ENCODE measurements at places on chromosomes 16 and 17.

DNA sequence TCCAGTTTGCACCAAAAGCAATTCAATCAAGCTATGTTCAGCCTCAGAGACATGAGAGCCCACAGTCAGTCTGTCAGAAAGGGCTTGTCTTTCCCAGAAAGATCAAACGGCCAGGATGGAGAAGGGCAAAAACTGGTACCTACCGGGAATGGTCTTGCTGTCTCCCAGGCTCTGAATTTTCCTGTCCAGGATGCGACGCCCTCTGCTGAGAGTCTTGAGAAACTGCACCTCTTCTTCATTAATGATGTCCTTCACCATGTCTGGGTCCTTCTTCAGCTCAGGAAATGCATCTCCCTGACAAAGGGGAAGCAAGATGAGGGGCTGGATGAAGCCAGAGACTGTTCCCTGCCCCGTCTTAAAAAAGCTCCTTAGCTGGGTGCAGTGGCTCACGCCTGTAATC, 15.8 kb upstream of the EXOSC6 start:
- DNase-seq = no peak

DNA sequence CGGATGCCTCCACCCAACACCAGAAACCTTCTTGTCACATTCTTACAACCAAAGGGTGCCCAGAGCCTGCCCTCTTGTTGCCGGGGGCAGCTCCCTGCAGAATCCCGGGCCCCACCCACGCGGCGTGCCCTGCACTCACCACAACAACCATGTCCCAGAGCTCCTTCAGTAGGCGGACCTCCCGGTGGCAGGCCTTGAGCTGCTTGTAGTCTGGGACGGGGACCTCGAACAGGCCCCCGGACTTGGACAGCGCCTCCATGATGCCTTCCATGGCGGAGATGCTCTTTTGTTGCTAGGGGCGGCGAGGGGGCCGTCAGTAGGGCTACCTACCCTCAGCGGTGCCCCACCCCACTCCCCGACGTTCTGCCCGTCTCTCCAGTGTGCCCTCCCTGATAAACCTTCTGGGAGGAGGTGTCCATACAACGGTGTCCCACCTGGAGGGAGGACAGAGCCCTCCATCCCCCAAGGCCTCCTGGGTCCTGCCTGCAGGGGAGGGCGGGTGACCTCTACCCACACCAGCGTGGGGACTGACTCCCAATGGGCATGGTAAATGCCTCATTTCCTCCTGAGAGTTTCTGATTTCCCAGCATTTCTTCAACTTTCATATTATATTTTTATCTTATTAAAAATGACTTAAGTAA, 52.2 kb downstream of the DNAH17 start:
- DNase-seq = no peak

DNA sequence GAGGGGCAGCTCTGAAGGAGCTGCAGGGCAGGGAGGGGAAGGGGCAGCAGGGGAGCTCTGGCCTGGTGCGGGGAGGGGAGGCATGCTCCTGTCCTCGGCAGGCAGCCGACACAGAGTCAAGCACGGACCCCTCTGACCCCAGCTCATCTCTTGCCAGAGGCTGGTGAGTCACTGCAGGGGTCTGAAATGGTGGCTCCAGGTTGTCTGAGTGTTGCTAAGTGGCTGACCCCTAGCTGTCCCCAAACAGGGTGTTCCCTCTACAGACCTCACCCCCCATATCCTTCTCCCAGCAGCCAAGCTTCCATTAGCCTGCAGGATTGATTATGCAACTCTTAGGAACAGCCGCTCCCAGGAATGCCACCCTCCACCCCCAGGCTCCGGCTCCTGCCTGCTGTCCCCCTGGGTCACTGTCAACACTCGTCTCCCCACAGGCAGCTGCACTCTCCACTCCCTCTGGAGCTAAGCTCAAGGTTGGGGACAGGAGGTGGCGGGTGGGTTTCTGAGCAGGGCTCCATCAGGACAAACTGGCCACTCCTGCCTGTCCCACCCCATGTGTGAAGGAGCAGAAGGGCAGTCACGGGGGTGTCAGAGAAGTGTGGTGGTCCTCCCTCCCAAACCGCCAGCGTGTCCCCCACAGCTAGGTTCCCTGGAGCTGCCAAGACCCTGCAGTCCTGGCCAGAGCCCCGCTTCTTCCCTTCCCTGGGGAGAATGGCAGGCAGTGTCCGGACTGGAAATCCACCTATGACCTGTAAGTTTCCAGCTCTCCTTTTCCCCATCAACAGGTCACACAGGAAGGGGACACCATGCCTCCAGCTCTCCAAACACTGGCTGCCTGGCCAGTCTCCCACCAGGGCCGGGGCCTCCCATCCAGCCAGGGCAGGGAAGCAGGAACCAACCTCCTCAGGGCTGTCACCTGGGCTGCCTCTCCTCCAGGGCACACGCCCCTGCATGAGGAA, 1.0 kb downstream of the MYLK3 start:
- DNase-seq = no peak

DNA sequence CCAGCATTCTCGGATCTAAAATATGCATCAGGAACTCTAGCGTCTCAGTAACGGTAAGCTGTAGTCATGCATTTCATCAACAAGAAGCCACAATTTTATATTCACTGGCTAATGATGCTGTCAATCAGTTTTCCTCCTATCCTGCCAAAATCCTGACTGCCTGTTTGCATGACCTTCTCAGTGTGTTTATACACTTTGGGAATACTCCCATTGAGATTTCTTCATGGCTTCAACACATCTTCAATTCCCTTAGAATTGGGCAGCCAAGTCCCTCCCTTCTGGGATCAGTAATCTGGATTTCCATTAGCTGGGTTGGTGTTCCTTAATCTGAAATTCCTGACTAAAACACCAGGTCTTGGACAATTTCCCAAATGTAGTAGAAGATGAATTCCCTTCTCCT, 348.9 kb upstream of the DYNLRB2 start:
- DNase-seq = no peak

DNA sequence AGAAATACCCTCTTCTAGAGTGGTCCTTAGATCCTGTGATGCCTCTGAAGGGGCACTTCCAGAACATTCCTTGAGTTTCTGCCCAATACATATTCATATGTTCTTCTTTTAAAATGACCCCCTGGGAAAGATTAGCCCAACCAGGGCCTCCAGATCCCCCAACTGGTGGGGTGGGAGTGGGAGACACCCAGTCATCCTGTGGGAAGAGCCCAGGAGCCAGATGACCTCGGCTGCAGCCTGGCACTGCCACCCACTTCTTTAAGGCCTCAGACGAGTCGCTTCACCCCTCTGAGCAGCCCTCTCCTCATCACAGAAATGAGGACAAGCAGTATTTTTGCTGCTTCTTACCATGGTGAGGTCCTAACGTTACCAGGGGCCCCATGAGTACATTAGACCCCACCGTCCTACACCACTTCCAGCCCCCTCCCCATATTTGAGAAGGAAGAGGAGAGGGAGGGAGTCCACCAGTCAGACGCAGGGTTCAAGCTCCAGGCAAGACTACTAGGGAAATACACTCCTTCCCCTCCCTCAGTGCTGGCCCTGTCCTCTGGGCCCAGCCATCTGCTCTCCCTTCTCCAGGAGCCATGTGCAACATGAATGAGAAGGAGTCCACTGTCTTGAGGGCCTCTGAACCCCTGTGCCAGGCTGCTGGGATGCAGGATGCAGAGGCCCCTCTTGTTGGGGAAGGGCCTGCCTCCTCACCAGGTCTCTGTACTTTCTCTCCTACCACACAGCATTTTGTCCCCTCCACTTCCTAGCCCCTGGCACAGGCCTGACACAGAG, 11.8 kb downstream of the MPO start:
- no peak for DNase-seq

- DNase-seq = no peak
These were observed 14.2 kb downstream of the CRAMP1 start for GRCh38 chr16:1626327-1626726.

- no peak for DNase-seq
These were observed 150.3 kb downstream of the ENGASE start for GRCh38 chr17:79224903-79225302.

DNA sequence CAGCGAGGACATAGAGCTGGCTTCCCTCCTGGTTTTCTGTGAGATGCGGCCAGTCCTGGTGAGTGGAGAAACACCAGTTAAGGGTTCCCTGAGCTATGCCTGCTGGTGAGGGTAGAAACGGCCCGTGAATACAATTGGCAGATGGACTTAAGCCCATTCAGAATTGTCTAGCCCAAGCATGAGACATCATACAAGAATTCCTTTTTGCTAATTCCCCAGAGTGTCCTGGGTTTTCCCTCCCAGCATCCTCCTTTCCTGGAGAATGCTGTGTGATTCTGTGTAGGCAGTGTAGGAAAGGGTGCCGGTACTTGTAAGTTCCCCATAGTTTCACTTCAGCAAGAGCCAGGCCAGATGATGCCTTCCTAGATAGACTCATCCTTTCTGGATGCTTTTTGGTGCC, 65.1 kb downstream of the SDR42E1 start:
- DNase-seq = no peak

- peak; percentile 72 for DNase-seq
These were observed 749 bp upstream of the MC1R start for GRCh38 chr16:89917773-89918452.

- no peak for DNase-seq
These were observed 120.8 kb downstream of the MSI2 start for GRCh38 chr17:57377094-57377493.

DNA sequence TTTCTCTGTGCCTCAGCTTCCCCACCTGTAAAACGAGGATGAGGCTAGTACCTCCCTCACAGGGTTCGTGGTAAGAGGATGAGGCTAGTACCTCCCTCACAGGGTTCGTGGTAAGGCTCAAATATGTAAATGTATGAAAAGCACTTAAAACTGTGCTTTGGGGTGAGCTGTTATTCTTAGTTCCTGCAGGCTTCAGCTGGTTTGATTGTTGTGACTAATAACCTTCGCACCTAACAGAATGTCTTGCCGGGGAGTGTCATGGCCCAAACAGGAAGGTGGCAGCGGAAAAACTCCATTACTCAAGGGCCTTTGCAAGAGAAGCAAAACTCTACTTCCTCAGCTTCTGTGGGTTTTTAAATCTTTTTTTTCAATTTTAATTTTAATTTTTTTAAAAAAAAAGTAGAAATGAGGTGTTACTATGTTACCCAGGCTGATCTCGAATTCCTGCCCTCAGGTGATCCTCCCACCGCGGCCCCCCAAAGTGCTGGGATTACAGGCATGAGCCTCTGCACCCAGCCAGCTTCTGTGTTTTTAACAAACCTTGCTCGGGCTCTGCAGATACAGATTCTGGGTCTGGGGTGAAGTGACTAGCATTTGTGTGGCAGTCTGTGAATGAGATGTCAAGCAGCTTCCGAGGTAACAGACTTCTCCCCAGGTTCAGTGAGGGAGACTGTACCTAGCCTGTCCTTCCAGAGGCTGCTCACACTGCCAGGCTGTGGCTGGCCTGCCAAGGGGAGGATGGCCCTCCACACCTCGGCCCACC, 103.0 kb downstream of the RAB11FIP4 start:
- peak; percentile 69 for DNase-seq

- DNase-seq = peak; percentile 46
These were observed 18.9 kb downstream of the C17orf75 start for GRCh38 chr17:32323046-32323445.

GRCh38 chr16:72910381-72910780, 137.5 kb downstream of the ZFHX3 start:
- DNase-seq = no peak

DNA sequence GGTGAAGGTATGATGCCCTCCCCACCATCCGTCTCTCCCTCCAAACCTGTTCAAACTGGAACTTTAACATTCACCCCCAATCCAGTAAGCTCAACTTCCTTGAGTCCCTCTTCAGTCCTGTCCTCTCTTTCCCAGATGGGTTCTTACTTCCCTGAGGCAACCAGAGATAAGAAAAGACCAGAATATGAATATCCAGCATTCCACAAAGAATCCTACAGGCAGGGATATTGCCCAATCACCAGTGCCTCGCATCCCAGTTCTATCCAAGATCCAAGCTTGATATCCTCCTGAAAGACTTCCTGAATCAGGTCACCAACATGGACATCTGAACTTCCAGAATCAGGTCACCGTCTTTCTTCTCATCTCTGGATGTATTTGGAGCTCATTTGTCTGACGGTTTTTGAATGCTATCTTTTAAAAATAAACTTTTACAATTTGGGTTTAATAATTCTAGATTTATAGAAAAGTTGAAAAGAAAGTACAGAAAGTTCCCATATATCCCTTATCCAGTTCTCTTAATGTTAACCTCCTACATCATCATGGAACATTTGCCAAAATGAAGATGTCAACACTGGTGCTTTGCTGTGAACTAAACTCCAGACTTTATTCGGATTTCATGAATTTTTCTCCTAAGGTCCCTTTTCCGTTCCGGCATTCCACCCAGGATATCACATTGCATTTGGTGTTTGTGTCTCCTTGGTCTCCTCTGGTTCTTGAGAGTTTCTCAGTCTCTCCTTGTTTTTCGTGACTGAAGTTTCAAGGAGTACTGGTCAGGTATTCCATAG, 13.7 kb upstream of the COL1A1 start:
- no peak for DNase-seq

- no peak for DNase-seq
These were observed 156.0 kb upstream of the MAF start for GRCh38 chr16:79756571-79756970.

GRCh38 chr16:69302301-69302700, 8.8 kb upstream of the VPS4A start:
- DNase-seq = no peak

DNA sequence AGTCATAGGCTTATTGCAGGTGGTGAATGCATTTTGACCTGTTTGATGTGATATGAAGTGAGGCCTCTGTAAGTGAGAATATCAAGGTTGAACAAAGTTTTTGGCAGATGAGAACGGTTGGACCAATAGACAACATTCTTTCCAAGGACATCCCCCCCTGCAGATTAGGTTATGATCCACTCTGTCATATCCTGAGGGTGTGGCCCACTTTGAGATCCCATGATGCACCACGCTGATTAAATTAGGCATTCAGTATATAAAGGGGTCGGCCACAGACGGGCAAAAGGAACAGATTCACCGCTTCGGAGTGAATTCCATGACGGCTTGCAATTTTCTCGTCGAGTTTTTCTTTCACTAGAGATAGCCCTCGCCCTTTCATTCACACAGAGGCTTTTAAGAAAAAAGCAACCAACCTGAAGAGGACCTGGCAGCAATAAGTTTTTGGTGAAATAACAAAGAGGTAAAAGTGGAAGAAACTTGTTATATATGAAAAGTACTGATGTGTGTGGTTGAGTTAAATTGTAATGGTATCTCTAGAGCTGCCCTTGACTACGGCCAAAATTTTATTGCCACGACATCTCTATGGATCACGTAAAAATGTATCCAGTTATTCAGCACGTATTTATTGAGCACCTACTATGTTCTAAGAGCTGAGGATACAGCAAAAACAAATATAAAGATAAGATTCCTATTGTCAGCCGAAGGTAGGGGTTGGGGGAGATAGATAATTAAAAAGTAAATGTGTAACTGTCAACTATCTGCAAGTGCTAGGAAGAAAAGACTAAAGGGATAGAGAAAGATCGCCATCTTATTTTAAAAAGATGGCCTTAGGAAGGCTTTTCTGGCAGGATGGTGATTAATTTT, 1.7 kb upstream of the RBBP6 start:
- no peak for DNase-seq

All from inflammatory macrophage treated with lipopolysaccharide for 1 hour (primary cell).